ENCODE measurements at places on chromosomes 3 and 15.

- DNase-seq, result no peak
Measured at GRCh38 chr15:89754361-89755154, 3.5 kb upstream of the MESP1 start.

GRCh38 chr3:82413171-82413570 lies 651.7 kb upstream of the GBE1 start:
- no peak for DNase-seq

DNA sequence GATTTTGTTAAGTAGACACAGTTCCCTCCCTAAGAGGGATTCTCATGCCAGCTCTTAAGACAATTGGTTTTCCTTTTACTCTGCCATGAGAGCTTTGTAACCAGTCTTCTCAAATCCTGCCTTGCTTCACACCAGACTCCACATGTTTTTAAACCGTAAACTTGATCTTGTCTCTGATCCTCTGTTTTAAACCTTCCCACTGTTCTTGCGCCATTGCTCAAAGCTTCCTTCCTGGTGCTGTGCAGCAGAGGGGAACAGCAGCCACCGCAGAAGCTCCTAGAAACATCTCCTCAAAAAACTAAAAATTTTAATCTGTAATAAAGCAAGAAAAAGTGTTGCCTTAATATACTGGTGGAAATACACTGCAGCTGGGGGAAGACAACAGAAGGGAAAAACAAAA lies 154.5 kb upstream of the SATB1 start:
- no peak for DNase-seq

DNA sequence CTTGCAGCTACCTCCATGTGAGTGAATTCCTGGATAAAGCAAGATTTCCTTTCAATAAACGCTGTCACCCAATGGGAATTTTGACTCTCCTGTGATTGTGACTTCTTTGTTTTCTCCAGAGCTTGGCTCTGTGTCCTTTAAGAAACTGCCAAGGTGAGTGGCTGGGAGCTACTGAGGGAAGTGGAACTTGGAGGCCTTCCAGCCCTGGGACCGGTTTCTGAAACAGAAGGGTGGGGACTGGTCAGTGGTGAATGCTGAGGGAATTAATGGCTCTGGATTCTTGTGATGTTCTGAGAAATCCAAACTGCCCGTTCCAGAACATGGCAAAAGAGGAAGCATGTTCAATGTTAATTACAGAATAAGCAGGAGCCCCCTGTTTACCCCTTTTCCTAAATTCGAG lies 41.1 kb upstream of the MYZAP start:
- DNase-seq, result no peak

DNA sequence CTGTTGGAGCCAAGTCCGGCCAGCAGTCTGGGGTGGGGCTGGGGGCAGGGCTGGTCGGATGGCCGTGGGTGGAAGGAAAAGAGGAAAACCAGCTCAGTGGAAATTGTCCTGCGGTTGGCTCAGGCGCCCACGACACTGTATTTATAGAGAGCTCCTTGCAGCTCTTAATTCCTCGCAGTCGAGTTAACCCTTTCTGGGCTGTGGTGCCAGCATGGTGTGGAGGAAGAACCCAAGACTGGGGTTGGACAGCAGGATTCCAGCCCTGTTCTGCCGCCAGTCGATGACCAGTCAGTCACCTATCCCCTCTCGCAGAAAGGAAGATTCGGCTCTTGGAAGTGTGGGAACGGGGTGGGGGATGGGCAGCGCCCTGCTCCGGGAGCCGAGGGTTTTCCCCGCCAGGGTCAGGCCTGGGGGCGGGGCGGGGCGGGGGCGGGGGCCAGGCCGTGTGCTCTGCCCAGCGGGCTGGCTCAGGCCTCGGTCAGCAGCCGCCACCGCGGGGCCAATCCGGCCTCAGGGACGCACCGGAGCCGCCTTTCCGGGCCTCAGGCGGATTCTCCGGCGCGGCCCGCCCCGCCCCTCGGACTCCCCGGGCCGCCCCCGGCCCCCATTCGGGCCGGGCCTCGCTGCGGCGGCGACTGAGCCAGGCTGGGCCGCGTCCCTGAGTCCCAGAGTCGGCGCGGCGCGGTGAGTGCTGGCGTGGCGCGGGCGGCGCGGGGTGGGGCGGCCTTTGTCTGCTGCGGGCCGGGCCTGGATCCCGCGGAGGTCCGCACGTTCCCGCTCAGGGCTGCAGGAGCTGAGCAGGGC lies at the start of gene CD276:
Gene CD276 (plus strand): TSS at position 607 of the 804 bp plus-strand sequence. CDS start 15,257 bp downstream, outside the sequence.
- no peak for DNase-seq

- no peak for DNase-seq
Measured at GRCh38 chr3:16439163-16439847, 74.2 kb downstream of the RFTN1 start.

DNA sequence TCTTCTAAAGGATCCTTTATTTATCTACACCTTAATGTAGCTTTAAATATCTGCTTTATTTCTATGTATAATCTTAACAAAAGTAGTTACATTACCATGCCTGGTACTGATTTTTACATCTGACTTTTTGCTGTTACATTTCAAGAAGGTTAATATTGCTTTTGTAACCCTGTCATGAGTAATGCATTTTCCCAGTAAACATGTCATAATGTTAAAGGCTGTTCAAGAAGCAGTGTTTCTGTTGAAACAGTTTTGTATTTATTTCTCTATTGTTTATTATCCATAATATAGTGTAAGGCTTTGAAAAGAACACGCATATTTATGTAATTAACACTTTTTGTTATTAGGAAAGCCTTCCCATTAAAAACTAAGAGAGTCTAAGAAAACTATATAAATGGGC lies 98.5 kb upstream of the SOX2 start:
- DNase-seq, result no peak

DNA sequence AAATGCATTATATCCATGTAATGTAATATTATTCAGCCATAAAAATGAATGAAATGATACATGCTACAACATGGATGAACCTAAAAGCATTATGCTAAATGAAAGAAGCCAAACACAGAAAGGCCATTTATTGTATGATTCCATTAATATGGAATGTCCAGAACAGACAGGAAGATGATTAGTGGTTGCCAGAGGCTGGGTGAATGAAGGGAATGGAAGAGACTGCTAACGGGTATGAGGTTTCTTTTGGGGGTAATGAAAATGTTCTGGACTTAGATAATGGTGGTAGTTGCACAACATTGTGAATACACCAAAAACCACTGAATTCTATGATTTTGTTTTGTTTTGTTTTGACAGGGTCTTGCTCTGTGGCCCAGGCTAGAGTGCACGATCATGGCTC lies 61.6 kb upstream of the MAP4 start:
- no peak for DNase-seq

Data from stimulated activated CD8-positive, alpha-beta memory T cell treated with anti-CD3 and anti-CD28 coated beads, Interleukin-4, amount 100 ng/mL, for 24 hours (primary cell).